ENCODE measurements at places on chromosomes 11 and 22.

DNA sequence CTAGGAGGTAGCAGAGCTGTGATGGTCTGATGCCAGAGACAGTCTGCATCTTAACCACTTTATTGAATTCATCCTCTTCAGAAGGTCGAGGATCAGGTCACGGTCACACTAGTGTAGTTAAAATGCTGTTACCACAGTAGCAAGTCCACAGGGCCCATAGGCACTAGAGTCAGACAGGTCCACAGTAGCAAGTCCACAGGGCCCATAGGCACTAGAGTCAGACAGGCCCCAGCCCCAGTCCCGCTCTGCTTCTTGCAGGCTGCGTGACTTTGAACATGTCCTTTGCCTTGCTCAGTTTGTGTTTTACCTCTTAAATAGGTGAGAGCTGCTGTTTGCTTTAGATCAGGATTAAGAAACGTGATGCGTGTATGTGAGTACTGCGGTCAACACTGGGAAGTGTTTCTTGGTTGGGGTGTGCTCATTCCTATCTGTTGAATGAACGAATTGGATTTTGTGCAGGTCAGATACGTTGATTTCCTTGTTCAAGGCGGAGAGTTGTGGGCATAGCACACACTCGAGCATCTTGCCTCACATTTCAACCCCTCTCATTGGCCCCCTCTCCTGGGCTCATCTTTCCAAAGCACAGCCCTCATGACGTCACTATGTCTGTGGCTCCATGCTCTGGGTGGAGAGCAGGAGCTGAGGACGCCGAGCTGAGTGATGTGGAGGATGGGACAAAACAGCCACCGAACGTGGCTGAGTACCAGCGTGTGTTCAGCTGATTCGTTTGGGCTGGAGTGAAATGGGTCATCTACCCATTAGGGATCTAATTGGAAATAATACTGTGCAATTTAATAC lies 191.7 kb downstream of the TBC1D22A start:
- no peak for DNase-seq

DNA sequence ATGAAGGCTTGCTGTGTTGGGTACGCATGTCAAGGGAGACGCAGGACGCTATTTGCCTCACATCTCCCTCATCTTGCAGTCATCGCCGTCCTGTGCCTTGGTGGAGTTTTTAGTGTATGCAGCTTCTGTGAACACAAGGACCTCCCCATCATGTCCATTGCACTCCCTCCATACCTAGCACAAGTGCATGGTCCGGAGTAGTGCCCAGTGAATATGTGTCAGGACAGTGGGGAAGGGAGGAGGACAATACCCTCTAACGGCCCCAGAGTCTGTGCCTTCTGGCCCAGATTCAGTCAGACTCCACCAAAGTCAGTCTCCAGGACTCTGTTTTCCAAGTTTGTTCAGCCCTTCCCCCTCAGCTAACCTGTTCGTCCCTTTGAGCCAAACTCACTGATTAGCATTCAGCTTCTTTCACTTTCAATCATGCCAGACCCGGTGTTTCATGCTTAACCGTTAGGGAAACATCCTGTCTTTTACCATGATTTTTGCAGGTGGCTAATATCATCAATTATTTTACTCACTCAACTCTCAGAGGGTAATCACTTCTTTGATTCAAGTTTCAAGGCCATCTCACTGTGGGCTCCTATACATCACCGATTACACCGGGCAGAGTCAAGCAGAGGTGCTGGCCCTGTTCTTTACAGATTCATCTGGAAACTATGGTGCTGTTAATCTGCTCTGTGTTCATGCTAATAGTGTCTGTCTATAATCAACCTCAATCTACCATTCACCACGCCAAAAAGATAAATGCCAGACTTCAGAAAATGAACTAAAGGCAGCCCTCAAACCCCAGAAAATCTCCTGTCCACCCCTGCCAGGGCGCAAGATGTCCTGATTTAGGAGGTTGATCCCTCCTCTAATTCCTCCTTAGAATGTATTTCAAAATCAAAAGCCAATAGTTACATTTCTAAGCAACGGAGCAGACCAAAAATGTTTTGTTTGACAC lies 156.5 kb downstream of the RRAS2 start:
- no peak for DNase-seq

- DNase-seq: no peak
Observed at GRCh38 chr11:116507849-116508695, 264.7 kb downstream of the BUD13 start.

DNA sequence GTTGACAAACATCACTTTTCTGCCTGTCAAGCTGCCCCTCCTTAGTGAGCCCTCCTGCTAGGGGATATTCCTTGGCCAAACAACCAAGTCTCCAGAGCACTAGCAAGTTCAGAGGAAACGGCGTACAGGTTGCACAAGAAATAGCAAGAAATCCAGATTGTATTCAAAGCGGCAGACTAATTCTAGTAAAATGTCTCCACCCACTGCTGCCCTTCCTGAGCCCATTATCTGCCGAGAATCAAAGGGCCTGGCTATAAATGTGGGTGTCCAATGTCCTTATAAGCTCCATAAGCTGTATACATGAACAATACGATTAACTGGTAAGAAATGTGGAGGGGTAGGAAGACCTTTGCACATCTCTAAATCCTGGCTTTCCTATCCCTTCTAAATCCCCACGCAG lies 44.0 kb upstream of the AKIP1 start:
- no peak for DNase-seq

DNA sequence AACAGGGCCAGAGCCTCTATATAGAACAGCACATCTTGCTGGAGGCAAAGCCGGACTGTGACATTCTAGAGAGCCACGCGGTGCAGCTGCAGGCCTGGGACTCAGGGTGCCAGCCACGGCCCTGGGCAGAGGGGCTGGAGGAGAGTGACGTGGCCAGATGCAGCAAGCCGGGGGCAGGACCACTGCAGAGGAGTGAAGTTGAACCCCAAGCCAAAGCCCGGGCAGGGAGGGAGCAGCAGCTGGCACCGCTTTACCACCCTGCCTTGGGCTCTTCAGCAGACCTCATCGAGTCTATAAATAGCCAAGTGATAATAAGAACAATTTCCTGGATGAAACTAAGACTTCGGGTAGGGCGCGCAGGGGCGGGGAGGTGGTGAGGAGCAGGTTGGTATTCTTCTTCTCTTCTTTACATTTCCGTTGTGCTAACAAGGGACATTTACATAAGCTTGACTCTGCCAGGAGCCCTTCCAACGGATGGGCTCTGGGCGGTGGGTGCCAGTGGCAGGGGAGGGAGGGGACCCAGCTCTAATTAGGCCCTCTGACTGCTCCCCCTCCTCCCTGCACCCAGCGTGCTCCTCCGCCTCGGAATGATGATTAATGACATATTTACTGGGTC lies 110.2 kb downstream of the ST3GAL4 start:
- DNase-seq: no peak

DNA sequence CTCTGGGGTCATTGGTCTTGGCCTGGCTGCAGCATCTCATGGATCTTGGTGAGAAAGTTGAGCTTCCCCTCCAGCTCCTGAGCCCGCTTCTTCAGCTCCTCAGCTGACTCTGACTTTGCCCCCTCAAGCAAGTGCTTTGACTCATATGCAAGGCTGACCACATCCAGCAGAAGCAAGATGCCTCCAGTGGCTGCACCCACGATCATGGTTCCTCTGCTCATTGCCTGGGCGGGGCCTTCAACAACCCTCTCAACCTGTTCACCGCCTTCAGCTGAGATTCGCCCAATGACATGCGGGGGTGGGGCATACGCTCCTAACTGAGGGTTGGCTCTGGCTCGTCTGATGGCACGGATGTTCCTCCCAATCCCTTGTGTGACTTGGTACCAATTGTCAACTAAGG lies 11.9 kb downstream of the APOL2 start:
- DNase-seq: no peak

GRCh38 chr22:44172370-44173108 lies 8.2 kb upstream of the PARVG start:
- DNase-seq: peak; percentile 32

DNA sequence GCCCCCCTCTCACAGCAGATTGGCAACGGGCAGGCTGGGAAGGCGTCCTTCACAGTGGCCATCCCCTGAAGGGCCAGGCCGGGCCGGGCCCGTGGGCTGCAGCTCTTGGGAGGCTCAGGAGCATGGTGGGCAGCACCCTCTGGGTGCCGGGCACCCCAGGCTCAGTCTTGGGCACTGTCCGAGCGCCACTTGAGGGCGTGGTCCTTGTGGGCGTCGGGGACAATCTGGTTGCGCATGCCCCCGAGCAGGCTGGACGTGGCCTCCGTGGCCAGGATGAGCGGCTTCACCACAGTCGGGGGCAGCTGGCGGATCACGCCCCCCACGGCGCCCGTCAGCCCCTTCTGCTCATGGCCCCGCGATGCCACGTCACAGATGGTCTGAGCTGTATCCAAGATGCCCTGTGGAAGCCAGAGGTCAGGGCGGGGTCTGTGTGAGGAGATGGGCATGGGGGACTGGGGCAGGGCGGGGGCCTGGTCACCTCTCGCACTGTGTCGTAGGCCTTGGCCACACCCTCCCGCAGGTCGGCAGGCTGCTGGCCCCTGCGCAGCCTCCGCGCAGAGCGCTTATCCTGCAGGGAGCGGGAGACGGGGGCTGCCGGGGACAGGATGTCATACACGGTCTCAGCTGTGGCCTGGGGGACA lies 16.5 kb upstream of the EHD1 start:
- DNase-seq: peak; percentile 19
